ENCODE measurements at places on chromosomes 3 and 15.

- DNase-seq: no peak
Observed at GRCh38 chr15:99135194-99135593, 30.3 kb downstream of the SYNM start.

DNA sequence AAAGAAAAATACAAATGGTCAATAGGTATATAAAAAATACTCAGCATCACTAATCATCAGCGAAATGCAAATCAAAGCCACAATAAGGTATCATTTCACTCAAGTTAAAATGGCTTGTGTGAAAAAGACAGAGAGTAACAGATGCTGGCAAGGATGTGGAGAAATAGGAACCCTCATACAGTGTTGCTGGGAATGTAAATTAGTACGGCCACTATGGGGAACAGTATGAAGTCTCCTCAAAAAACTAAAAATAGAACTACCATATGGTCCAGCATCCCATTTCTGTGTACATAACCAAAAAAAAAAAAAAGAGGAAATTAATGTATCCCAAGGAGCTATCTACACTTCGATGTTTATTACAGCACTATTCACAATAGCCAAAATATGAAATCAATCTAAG lies 98.1 kb upstream of the TGFBR2 start:
- no peak for DNase-seq

GRCh38 chr15:27084844-27085243 lies 113.9 kb downstream of the GABRG3 start:
- no peak for DNase-seq

DNA sequence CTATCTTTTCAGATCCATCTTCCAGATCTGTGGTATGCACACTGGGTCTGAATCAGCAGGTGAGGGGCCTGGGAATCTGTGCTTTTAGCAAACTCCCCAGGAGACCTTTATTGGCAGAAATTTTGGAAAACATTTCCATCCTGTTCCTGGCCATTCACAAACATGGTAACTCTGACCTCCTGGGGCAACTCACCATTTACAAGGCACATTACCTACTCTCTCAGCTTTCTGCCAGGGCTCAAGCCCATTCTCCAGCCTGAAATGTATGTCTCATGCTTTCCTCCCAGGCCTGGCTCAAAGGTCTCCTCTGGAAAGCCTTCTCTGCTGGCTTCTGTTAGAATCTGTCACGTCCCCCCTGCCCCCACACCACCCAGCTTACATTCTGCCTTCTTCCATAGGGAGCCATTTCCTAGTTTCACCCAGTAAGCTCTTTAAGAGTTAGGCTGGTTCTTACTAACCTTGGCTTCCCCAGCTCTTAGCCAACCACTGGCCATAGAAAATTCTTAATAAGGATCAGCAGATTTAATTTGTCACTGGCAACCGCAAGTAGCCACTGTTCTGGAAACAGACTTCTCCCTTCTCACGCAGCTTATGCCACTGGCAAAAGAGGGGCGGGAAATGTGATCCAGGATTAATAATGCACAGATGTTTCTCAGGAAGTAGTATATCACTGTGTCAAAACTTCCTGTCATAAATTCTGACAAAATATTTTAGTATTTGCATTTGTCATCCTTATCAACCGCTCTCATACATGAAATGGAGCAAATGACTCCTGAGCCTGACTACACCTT lies 55.0 kb downstream of the RORA start:
- DNase-seq: peak; percentile 90
